HuH-7 (cell line): ENCODE measurements at places on chromosomes 3 and 15.

- DNase-seq, result no peak
Observed at GRCh38 chr3:125238759-125239158, 26.2 kb upstream of the SLC12A8 start.

DNA sequence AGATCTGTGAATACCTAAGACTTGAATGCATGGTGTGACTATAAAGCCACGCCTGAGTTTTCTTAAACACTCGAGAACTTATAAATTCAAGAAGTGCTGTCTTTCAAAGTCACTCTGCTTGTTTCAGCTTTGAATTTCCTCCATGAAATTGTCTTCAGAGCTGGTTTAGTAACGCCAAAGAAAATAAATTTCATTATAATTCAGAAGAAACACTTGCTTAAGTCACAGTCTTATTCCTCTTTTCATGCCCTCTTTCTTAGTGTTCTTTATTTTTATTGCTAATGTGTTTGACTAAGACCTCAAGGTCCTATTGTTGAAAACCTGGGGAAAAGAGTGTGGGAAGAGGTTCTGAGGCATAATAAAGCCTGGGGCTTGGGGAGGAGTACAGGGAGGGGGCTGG is 3.3 kb upstream of the RCN2 start:
- no peak for DNase-seq

GRCh38 chr3:2246873-2247648 is 148.4 kb downstream of the CNTN4 start:
- no peak for DNase-seq

DNA sequence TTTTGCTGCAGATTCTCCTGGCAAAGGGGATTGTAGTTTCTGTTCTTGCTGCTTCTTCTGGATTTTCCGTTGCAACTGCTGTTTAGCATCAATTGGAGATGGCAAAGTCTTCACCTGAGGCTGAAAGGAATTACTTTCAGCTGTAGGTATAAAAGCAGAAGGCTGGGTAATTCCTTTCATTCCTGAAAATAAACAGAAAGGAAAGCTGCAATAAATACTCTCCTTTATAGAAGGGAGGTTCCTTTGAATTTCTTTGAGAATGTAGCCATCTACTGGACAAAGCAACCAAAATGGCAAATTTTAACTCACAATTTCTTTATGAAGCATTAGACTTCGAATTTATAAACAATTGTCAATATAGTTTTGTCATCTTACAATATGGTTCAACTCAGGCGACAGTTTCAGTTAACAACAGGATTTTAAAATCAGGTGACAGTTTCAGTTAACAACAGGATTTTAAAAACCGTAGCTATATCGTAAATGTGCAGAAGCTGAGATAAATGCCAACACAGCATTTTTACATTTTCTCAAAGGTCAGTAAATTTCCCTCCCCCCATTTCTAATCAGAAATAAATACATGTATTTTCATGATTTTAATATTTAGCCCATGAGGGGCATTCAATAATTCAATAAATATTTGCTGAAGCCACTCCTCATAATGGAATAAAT is 104.9 kb upstream of the NEDD4 start:
- DNase-seq, result no peak

- DNase-seq, result no peak
Observed at GRCh38 chr3:153885359-153885758, 235.8 kb upstream of the ARHGEF26 start.

DNA sequence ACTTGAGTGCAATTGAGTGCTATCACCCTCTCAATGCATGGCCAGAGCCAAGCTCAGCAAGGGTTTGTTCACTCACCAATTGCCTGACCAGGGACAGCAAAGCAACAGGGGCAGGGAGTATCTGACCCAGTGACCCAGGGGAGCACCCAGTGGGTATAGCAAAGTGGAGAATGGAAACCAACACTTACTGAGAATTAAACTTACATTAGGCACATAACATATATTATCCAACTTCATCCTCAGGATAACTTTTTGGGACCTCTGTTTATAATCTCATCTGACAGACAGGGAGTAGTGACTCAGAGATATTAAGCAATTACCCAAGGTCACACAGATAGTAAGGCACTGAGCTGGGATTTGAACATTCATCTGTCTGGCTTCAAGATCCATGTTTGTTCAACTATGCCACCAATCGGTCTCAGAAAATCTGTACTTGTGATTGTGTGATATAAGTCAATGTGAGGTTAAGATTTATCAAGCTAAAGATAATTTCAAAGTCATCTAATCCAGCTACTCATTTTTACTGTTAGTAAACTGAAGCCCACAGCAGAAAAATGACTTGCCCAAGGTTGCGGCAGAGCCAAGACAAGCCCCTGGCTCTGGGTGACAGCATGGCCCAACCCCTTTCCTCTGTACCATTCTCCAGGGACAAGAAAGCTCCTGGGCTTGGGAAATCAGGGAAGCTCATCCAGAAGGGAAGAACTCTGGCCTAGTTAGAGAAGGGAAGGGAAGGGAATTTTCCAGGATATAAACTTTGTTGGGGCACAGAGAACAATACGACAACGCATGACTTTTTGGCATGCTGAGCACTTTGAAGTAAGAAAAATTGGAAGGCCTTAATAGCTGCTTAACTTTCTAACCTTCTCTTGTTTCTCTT is 138.0 kb upstream of the SMAD3 start:
- no peak for DNase-seq
